Heart left ventricle (tissue), 16 donors: ENCODE measurements at places on chromosomes 3 and 15. TPM values are rescaled to one million over a fixed set of nuclear protein-coding genes. Genes with fewer than 3 reads are reported as not detected.

DNA sequence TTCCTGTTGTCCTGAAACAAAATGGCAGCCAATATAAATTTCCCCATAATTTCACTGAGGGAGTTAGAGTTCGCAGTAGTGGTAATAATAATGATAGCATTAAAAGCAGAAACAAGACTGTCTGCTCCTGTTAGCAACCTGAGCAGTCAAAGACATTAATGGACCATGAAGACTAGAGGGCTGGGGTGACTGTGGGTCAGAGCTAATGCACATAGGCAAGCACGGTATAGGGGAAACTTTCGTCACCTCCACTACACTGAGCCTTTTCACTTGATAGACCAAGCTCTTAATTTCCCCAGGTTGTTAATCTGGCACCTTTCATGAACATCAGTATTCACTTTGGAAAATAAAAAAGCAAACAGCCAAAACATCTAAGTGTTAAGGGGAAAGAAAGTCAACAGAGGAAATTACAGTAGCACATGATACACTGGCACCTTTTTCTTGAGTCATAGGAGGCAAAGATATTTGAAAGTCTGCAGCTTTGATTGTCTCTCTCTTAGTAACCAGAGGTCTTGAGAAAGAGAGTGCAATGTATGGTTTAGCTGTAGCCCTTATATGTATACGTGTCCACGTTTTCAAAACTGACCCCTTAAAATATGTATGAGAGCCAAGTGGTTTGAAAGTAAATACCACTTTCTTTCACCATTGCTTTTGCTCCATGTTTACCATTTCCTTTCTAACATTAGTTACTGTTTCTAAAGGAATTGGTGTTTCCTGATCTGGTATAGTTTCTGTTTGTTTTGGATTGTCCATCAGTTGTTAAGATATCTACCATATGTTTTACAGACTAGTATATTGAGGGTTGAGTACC lies 104.8 kb downstream of the FILIP1L start:
- H3K4me1 ChIP-seq = peaks cover 23% of the 10 kb centered on the region
- H3K4me3 ChIP-seq = no peak overlapping the region
- H3K27ac ChIP-seq = peak overlapping the region; percentile 56
- no peak for DNase-seq

DNA sequence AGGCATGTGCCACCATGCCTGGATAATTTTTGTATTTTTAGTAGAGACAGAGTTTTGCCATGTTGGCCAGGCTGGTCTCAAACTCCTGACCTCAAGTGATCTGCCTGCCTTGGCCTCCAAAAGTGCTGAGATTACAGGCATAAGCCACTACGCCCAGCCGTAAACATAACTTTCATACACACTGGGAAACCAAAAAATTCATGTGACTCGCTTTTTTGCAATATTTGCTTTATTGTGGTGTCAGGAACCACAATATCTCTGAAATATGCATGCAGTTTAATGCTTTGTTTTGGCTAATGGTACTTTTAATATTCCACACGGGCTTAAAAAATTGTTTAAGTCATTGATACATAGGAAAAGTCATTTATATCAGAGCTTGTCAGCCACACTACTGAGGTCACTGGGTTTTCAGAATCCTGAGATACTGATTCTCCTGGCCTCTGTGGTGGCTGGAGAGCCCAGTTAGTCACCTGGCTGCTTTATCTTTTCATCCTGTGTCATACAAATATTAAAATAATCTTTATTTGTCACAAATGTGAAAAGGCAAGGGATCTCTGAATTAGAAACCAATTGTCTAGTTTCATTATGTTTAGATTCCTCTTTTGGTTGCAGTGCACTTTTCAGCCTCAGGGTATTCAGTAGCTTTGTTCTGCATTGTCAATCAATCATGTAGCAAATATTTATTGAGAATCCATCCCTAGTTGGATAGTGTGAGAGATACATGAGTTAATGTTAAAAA lies 10.0 kb downstream of the TMEM62 start:
- DNase-seq = no peak
- H3K27ac ChIP-seq = no peak overlapping the region
- peaks cover 61% of the 10 kb centered on the region for H3K36me3 ChIP-seq

DNA sequence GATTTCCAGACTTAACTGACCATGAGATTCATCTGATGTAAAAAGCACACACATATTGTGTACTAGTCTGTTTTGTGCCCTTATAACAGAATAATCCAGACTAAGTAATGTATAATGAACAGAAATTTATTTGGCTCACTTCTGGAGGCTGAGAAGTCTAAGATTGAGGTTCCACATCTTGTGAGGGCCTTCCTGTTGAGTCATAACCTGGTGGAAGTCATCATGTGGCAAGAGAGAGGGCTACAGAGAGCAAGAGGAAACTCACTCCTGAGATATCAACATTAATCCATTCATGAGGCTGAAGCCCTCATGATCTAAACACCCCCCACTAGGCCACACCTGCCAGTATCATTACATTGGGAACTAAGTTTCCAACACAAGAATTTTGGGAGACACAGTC lies 977.6 kb downstream of the MCTP2 start:
- DNase-seq = no peak
- no peaks in the 10 kb centered on the region for H3K36me3 ChIP-seq
- H3K27me3 ChIP-seq = no peaks in the 10 kb centered on the region
- H3K27ac ChIP-seq = no peak overlapping the region
- H3K4me1 ChIP-seq = no peaks in the 10 kb centered on the region

DNA sequence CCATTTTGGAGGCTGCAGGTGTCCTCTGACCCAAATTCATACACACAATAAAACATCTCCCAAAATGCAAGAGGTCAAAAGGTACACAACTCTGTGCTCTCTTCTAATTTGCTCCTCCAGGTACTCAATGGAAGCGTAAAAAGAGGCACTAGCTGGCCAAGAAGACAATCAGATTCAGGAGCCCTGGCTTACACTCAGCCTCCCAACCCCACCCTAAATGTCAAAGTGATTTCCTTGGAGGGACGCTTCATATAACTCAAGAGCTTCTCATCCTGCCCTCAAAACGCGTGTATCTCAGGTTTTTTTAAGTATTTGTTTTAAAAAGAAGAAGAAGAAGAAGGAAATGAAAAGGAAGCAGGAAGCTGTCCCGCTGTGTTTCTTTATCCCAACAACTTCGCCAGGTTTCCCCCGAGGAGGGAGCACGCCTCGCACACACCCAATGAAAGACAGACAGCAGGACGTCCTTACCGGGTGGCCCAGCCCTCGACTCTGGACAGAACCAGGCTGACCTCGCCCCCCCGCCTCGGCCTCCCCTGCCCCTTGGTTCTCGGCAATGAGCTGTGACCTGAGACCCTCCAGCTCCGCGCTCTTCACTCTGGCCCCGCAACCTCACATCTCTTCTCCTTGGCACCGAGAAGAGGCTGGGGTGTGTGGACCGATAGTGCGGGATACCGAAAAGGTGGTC lies 620.7 kb upstream of the ZNF385D start:
- peaks cover 17% of the 10 kb centered on the region for H3K27me3 ChIP-seq
- H3K4me1 ChIP-seq = no peaks in the 10 kb centered on the region
- DNase-seq = no peak
- no peak overlapping the region for H3K27ac ChIP-seq
- H3K36me3 ChIP-seq = no peaks in the 10 kb centered on the region

- H3K27me3 ChIP-seq = peaks cover 2% of the 10 kb centered on the region
- DNase-seq = no peak
- H3K27ac ChIP-seq = no peak overlapping the region
- no peak overlapping the region for H3K4me3 ChIP-seq
- H3K4me1 ChIP-seq = no peaks in the 10 kb centered on the region
Observed at GRCh38 chr15:60044636-60045270, 40.6 kb downstream of the FOXB1 start.

Gene TGM5
- total RNA-seq = not detected

GRCh38 chr15:63765338-63765737 lies 68.4 kb downstream of the HERC1 start:
- no peaks in the 10 kb centered on the region for H3K27me3 ChIP-seq
- no peak for DNase-seq
- H3K36me3 ChIP-seq = peaks cover 6% of the 10 kb centered on the region
- H3K27ac ChIP-seq = no peak overlapping the region

DNA sequence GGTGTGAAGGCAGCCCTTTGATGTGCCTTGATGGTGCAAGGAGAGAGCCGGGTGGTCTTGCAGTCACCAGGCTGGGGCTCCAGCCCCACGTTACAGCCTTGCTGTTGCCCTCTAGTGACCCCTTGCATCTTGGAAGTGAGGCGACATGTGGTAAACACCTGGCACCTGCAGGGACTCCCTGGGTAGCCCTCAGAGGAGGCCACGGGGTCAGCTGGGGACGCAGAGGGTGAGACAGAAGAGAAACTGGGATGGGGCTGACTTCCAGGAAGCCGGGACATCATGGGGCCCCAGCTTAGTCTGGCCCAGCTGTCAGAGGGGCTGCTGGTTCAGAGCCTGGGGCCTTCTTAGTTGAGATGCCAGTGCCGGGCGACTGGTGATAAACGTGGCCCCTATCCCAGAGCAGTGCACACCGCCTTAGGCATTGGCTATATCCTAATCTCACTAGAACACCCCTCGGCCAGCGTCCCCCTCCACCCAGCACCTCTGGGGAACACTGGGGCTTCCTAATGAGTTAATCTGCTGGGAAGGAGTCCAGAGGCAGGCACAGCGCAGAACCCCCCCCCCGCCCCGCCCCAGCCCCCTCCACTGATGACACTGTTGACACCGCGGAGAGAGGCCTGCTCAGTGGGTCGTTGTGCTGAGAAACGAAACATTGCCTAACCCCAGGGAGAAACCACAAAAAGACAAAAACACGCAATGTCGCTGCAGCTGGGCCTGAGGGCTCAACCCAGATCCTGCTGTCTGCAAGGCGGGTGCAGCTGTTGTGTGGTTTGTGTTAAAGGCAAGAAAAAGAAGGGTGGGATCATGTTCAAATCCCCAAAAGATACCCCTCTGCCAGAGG lies 60.5 kb upstream of the KLF13 start:
- H3K27me3 ChIP-seq = no peaks in the 10 kb centered on the region
- DNase-seq = peak; percentile 81
- H3K4me1 ChIP-seq = peaks cover 27% of the 10 kb centered on the region

Gene PPM1L
- 45.9 TPM for total RNA-seq

Gene ECE2
- 0.10 TPM for total RNA-seq

Gene RAD54L2
- 10.2 TPM for total RNA-seq

GRCh38 chr3:172591876-172592771 lies 68.9 kb upstream of the TNFSF10 start:
- H3K36me3 ChIP-seq = no peaks in the 10 kb centered on the region
- DNase-seq = no peak
- H3K27me3 ChIP-seq = no peaks in the 10 kb centered on the region
- H3K4me1 ChIP-seq = peaks cover 31% of the 10 kb centered on the region

Gene RASL12
- 12.2 TPM for total RNA-seq

Gene GPR62
- 0.22 TPM for total RNA-seq

DNA sequence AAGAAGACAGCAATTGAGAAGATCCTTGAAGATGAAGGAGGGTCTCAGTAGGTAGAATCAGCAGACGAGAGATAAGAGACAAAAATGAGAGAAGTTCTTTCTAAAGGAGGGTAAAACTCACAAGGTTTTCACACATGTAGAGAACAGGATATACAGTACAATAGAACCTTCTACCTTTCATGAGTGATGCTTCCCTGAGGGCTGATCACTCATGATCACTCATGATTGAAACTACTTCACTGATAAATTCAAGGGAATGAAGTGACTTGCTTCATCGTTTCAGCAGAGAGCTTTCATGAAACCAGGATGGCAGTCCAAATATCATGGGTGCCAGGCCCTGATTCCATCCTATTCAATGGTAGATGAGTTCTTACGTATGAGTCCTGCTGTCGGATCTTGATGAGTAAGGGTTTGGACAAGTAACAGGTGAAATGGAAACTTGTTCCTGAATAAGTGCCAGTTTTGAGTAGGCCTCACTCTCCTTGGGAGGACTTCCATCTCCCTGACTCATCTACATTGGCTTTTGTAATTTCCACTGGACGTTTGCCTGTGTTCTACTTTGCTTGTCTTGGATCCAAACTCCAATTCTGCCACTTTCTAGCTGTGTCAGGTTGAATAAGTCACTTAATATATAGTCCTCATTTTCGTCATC lies 9.6 kb upstream of the CLDN16 start:
- H3K4me1 ChIP-seq = no peaks in the 10 kb centered on the region
- H3K36me3 ChIP-seq = no peaks in the 10 kb centered on the region
- no peaks in the 10 kb centered on the region for H3K27me3 ChIP-seq
- no peak overlapping the region for H3K4me3 ChIP-seq
- no peak for DNase-seq

DNA sequence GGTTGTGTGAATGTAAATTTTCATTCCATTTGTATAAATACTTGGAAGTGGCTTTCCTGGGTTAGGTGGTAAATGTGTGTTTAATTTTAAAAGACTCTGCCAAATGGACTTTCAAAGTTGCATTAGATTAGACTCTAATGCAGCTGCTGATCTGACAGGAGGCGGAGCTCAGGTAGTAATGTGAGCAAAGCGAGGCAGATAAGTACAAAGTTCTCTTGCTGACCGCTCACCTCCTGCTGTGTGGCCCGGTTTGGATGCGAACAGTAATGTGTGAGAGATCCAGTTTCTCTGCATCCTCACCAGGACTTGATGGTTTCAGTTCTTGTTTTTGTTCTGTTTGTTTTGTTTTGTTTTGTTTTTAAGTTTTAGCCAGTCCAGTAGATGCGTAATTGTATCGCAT lies 34.9 kb upstream of the GABRA5 start:
- DNase-seq = no peak
- H3K27ac ChIP-seq = no peak overlapping the region
- no peaks in the 10 kb centered on the region for H3K36me3 ChIP-seq
- no peak overlapping the region for H3K4me3 ChIP-seq
- no peaks in the 10 kb centered on the region for H3K27me3 ChIP-seq

- DNase-seq = peak; percentile 89
- peak overlapping the region; percentile 99 for H3K27ac ChIP-seq
- H3K4me3 ChIP-seq = peak overlapping the region; percentile 92
- H3K27me3 ChIP-seq = no peaks in the 10 kb centered on the region
- H3K4me1 ChIP-seq = peaks cover 9% of the 10 kb centered on the region
- peaks cover 21% of the 10 kb centered on the region for H3K36me3 ChIP-seq
Observed at GRCh38 chr15:44712346-44713005, 1.2 kb downstream of the B2M start.

GRCh38 chr3:152402695-152403451 lies 134.1 kb downstream of the MBNL1 start:
- H3K4me3 ChIP-seq = no peak overlapping the region
- H3K36me3 ChIP-seq = no peaks in the 10 kb centered on the region
- no peaks in the 10 kb centered on the region for H3K27me3 ChIP-seq
- peak overlapping the region; percentile 68 for H3K27ac ChIP-seq

DNA sequence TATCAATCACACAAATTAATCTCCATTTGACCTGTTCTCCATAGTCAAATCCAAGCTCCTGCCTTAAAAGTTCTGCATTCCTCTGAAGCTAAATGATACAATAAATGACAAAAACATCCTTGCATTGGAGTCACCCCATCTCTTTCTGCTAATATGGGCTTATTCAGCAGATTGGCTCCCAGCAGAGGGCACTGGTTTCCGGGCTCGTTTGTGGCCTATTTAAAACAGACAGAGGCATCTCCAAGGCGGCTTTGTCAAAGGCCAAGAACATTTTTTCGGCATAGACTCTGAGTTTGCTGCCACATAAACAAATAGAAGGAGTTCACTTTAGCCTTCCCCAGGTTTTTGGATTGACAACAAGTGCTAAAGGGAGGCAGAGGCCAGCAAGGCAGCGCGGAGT lies 204.4 kb upstream of the RASGRP1 start:
- no peak overlapping the region for H3K27ac ChIP-seq
- no peak overlapping the region for H3K4me3 ChIP-seq
- no peak for DNase-seq
- H3K27me3 ChIP-seq = no peaks in the 10 kb centered on the region
